ENCODE measurements at places on chromosomes 7 and 10. TPM values are rescaled to one million over a fixed set of nuclear protein-coding genes. Genes with fewer than 3 reads are reported as not detected.

AEBP1 gene
- total RNA-seq: 300 TPM

WASHC2C gene
- 49.4 TPM for total RNA-seq

DDX50 gene
- total RNA-seq: 50.2 TPM

FANK1 gene
- 18.1 TPM for total RNA-seq

AKR1C8 gene
- total RNA-seq: not detected

RAPGEF5 gene
- total RNA-seq: 41.9 TPM

CYP26A1 gene
- total RNA-seq: 0.33 TPM

BMPER gene
- total RNA-seq: 1.6 TPM

CCDC136 gene
- total RNA-seq: 6.4 TPM

SCART1 gene
- total RNA-seq: 1.4 TPM

SLC29A4 gene
- total RNA-seq: 2.3 TPM

ANK3 gene
- total RNA-seq: 57.4 TPM

MYL10 gene
- not detected for total RNA-seq

DBNL gene
- 110 TPM for total RNA-seq

SLC18A3 gene
- total RNA-seq: not detected

GFRA1 gene
- total RNA-seq: 88.2 TPM

SUN3 gene
- total RNA-seq: not detected

PLXNA4 gene
- 32.5 TPM for total RNA-seq

OR13A1 gene
- 0.33 TPM for total RNA-seq

COBL gene
- total RNA-seq: 37.3 TPM

SFTPD gene
- 2.5 TPM for total RNA-seq

MMD2 gene
- not detected for total RNA-seq

CALML5 gene
- total RNA-seq: not detected

PTF1A gene
- total RNA-seq: not detected

ITGB8 gene
- total RNA-seq: 52.1 TPM

GRM3 gene
- total RNA-seq: not detected

SORBS1 gene
- 156 TPM for total RNA-seq

INHBA gene
- 0.59 TPM for total RNA-seq

SPDYE1 gene
- not detected for total RNA-seq

HOXA10 gene
- 2.3 TPM for total RNA-seq

GARIN1A gene
- total RNA-seq: 3.4 TPM

SOSTDC1 gene
- not detected for total RNA-seq

SH2B2 gene
- total RNA-seq: 1.6 TPM

GJD4 gene
- not detected for total RNA-seq

CDHR1 gene
- total RNA-seq: 0.66 TPM

FLNC gene
- 7.5 TPM for total RNA-seq

C7orf33 gene
- not detected for total RNA-seq

FAM180A gene
- total RNA-seq: 11.9 TPM

MOGAT3 gene
- total RNA-seq: 2.6 TPM

HTRA1 gene
- 116 TPM for total RNA-seq

DEPP1 gene
- 2,057 TPM for total RNA-seq

DIP2C gene
- total RNA-seq: 17.1 TPM

CTNNA3 gene
- total RNA-seq: 0.59 TPM

TMEM130 gene
- 0.88 TPM for total RNA-seq

WIPF3 gene
- 0.66 TPM for total RNA-seq

ZEB1 gene
- 28.2 TPM for total RNA-seq

CNPY1 gene
- not detected for total RNA-seq

FGFR2 gene
- total RNA-seq: 31.8 TPM

TMEM176B gene
- total RNA-seq: 75.5 TPM

NDUFA5 gene
- total RNA-seq: 34.9 TPM

NEURL1 gene
- total RNA-seq: 0.16 TPM

SYT15 gene
- total RNA-seq: 5.9 TPM

CLDN3 gene
- total RNA-seq: not detected

NPC1L1 gene
- total RNA-seq: 0.29 TPM

GPR15LG gene
- total RNA-seq: 1.3 TPM

GSTK1 gene
- 199 TPM for total RNA-seq

Measured in breast epithelium (tissue), 4 donors.